ENCODE measurements at places on chromosomes 2 and 18. TPM values are rescaled to one million over a fixed set of nuclear protein-coding genes. Genes with fewer than 3 reads are reported as not detected.

The TMEM131 gene
- total RNA-seq, result 10.3 TPM

The CTAGE1 gene
- total RNA-seq, result not detected

- no peaks in the 10 kb centered on the region for H3K27me3 ChIP-seq
- no peaks in the 10 kb centered on the region for H3K36me3 ChIP-seq
- DNase-seq, result no peak
- H3K27ac ChIP-seq, result no peak overlapping the region
- no peak overlapping the region for H3K4me3 ChIP-seq
These were observed 128.5 kb downstream of the ARL6IP6 start for GRCh38 chr2:152846697-152847470.

- H3K27me3 ChIP-seq, result no peaks in the 10 kb centered on the region
- peaks cover 30% of the 10 kb centered on the region for H3K4me1 ChIP-seq
- peak overlapping the region; percentile 97 for H3K27ac ChIP-seq
- H3K4me3 ChIP-seq, result no peak overlapping the region
- no peak for DNase-seq
These were observed 3.9 kb upstream of the PPP1CB start for GRCh38 chr2:28747714-28748113.

The MYL1 gene
- total RNA-seq, result 1,242 TPM

The CFAP53 gene
- total RNA-seq, result not detected

DNA sequence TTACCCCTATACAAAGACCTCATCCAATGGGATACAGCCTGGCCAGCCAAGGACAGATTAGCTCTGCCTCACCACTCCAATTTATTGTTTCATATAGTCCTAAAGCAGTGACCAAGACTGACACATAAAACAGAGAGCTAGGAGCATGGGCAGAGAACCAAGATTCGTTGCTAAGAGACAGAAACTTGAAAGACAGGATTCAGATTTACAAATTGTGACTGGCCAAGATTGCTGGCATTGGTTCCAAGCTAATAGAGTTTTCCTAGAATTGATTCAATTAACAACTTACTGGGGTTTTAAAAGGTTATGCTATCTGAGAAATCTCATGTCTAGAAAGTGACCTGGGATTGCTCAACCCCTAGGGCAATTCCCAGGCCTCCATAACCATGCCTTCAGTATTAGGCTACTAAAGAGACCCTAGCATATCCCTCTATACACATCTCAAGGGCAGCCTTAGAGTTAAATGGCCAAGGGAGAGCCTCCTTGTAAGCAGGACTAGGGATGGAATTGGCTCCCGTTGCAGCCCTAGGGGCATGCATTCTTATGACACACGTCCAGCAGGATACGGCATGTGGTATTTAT lies 75.6 kb downstream of the ICOS start:
- no peaks in the 10 kb centered on the region for H3K27me3 ChIP-seq
- H3K4me1 ChIP-seq, result no peaks in the 10 kb centered on the region
- no peak overlapping the region for H3K4me3 ChIP-seq

- H3K4me3 ChIP-seq, result no peak overlapping the region
- no peaks in the 10 kb centered on the region for H3K27me3 ChIP-seq
- no peak for DNase-seq
- H3K36me3 ChIP-seq, result no peaks in the 10 kb centered on the region
- no peaks in the 10 kb centered on the region for H3K4me1 ChIP-seq
These were observed 80.5 kb downstream of the ZBTB7C start for GRCh38 chr18:48328473-48329210.

The NETO1 gene
- not detected for total RNA-seq

- no peak overlapping the region for H3K27ac ChIP-seq
- H3K27me3 ChIP-seq, result no peaks in the 10 kb centered on the region
- DNase-seq, result no peak
These were observed 100.7 kb downstream of the NUP35 start for GRCh38 chr2:183224948-183225347.

The CYBRD1 gene
- 43.9 TPM for total RNA-seq

GRCh38 chr2:138212434-138212833 lies 248.2 kb downstream of the HNMT start:
- no peak for DNase-seq
- no peaks in the 10 kb centered on the region for H3K36me3 ChIP-seq
- no peak overlapping the region for H3K4me3 ChIP-seq
- H3K27me3 ChIP-seq, result no peaks in the 10 kb centered on the region
- no peak overlapping the region for H3K27ac ChIP-seq
- H3K4me1 ChIP-seq, result no peaks in the 10 kb centered on the region

The FAM161A gene
- total RNA-seq, result 2.8 TPM

GRCh38 chr2:191209340-191209739 lies 35.9 kb upstream of the MYO1B start:
- no peaks in the 10 kb centered on the region for H3K36me3 ChIP-seq
- H3K4me1 ChIP-seq, result no peaks in the 10 kb centered on the region
- no peaks in the 10 kb centered on the region for H3K27me3 ChIP-seq
- no peak for DNase-seq
- H3K27ac ChIP-seq, result no peak overlapping the region
